ENCODE measurements at places on chromosomes 6 and 20.

- no peak for DNase-seq
Measured at GRCh38 chr6:150238846-150239407, 96.1 kb downstream of the PPP1R14C start.

- no peak for DNase-seq
Measured at GRCh38 chr20:1946442-1946761, 47.5 kb downstream of the PDYN start.

- DNase-seq: peak; percentile 8
Measured at GRCh38 chr20:25223179-25223661, 24.7 kb upstream of the PYGB start.

GRCh38 chr20:38170826-38171674 lies 6.0 kb upstream of the TGM2 start:
- no peak for DNase-seq

- DNase-seq: no peak
Measured at GRCh38 chr20:33578510-33578909, 83.6 kb upstream of the C20orf144 start.

GRCh38 chr6:35610830-35611229 lies 77.9 kb downstream of the FKBP5 start:
- no peak for DNase-seq

GRCh38 chr20:55881204-55881603 lies 124.1 kb downstream of the CBLN4 start:
- no peak for DNase-seq

GRCh38 chr20:25750765-25751696 lies 54.4 kb upstream of the ZNF337 start:
- peak; percentile 67 for DNase-seq

- DNase-seq: no peak
Measured at GRCh38 chr6:161211380-161212035, 62.4 kb downstream of the AGPAT4 start.

DNA sequence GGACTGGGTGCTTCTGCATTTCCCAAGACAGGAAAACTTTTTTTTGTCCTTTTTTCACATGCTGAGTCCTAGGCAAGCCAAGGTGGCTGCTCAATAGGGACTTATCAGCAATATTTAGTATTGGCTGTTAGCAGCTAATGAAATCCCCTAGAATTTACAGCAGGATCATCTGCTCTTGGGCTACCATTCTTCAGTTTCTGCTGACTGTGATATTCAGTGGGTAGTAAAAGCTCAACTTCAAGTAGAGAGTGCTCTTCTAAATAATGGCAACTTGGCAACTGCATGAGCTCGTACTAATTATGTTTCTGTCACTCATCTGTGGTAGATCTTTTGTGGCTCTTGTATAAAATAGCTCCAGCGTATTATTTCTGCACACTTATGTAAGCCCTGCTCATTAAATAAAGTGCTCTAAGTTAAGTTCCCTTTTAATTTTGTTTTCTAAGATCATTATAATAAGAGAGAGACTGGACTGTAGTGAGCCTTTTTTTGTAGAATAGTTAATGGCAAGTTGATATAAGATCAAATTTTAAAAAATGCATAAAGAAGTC lies 110.3 kb downstream of the SLC35F1 start:
- no peak for DNase-seq

GRCh38 chr6:79005497-79005896 lies 72.6 kb downstream of the PHIP start:
- DNase-seq: no peak

- peak; percentile 53 for DNase-seq
Measured at GRCh38 chr6:169723200-169723909, 945 bp downstream of the PHF10 start.

- DNase-seq: no peak
Measured at GRCh38 chr20:53608456-53609452, 15.1 kb upstream of the ZNF217 start.

DNA sequence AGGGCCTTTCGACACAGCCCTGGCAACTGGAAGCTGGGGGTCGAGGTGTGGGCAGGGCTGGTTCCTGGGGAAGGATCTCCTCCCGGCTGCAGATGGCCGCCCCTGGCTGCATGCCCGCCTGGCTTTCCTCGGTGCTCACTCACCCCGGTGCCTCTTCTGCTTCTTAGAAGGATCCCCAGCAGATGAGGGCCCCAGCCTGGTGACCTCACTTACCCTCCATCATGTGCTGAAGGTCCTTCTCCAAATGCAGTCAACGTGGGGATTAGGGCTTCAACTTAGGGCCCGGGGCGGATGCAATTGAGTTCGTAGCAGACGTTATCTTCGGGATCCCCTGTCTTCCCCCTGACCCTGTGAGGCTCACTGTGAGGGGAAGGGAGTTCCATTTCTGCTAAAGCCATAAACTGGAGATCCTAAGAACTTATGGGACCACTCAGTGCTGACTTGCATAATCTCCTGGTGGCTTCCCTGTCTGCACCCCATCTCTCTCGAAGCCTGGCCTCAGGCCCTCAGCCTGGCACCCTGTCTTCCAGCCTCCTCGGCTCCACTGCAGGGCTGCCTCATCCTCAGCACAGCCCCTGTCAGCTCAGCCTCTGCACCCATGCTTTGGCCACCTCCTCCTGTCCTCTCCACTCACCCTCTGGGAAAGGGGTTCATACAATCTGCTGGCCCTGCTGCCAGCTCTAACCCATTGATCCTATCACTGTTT lies 92.6 kb downstream of the THBS2 start:
- no peak for DNase-seq

DNA sequence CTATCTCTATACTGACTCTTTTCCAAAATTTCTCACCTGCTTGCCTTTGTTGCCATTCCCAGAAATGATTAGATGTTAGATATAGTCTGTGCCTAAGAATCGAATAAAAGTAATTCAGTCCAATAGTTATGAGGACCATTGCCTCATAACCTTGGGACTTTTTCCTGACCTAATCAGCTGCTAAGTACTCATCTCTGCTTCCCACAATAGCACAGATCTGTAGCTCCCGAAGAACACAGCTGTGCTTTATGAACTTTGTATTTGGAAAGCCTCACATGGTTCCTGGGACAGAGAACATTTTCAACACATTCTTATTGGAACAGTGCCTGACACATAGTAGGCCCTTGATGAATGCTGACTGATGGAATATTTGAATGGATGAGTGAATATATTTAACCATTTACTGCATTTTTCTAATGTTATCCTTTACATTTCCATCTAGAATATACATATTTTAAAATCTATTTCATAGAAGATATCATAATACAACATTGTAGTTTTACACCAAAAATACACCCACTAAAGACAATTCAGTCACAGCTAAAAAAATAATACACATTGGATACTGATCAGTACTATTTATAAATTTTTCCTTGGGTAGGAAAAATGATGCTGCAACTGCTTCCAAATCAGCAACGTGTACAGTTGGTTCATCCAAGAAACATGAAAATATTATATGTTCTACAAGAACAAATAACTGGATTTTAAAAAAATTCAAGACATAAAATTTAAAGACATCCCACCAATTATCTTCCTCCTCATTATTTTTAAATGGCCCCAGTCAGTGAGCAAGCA lies 53.9 kb downstream of the HS3ST5 start:
- DNase-seq: no peak

- no peak for DNase-seq
Measured at GRCh38 chr6:36598326-36598725, 4.2 kb downstream of the SRSF3 start.

DNA sequence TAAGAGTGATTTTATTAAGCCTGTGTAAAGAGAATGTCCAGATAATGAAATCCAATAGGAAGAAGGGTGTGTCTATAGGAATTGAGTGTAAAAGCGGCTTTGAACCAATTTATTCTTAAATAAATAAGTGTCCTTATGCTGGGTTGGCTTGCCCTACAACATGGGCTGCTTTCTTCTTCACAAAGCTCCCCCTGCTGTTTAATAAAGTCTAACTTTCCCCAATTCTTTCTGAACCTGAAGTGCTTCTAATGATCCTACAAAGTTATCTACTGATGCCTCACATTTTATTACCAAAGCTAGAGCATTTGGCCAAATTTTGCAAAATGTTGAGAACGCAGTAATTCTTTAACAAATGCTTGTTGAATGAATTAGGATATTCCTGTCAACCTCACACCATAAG lies 36.3 kb upstream of the SIRT5 start:
- DNase-seq: no peak

GRCh38 chr20:20174089-20174835 lies 121.9 kb downstream of the CFAP61 start:
- DNase-seq: no peak

- no peak for DNase-seq
Measured at GRCh38 chr6:11778648-11779328, at the start of gene ADTRP. ADTRP (minus strand) TSS chr6:11778803; CDS start chr6:11778759, 44 bp downstream.

DNA sequence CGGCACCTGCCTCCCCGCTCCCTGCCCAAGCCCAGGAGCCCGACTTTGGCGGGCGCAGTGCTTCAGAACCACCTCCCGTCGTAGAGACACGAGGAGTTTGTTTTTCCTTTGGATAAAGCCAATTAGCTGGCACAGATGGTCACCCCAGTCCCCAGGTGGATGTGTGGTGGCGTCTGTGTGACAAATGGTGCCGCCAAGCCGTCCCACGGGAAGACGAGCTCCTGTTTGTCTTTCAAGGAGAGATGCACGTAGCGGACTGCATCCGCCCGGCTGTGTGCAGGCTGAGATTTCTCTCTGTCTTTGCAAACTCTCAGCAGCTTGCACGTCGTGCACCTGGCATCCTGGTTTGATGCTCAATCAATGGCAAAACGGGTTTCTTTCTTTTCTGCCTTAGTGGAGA lies 16.1 kb upstream of the MRGBP start:
- DNase-seq: no peak

- peak; percentile 44 for DNase-seq
Measured at GRCh38 chr6:85643537-85644278, 1.0 kb upstream of the SYNCRIP start.

- DNase-seq: no peak
Measured at GRCh38 chr20:53568351-53568750, 25.3 kb downstream of the ZNF217 start.

- DNase-seq: no peak
Measured at GRCh38 chr6:38068854-38069590, 249.5 kb downstream of the ZFAND3 start.

DNA sequence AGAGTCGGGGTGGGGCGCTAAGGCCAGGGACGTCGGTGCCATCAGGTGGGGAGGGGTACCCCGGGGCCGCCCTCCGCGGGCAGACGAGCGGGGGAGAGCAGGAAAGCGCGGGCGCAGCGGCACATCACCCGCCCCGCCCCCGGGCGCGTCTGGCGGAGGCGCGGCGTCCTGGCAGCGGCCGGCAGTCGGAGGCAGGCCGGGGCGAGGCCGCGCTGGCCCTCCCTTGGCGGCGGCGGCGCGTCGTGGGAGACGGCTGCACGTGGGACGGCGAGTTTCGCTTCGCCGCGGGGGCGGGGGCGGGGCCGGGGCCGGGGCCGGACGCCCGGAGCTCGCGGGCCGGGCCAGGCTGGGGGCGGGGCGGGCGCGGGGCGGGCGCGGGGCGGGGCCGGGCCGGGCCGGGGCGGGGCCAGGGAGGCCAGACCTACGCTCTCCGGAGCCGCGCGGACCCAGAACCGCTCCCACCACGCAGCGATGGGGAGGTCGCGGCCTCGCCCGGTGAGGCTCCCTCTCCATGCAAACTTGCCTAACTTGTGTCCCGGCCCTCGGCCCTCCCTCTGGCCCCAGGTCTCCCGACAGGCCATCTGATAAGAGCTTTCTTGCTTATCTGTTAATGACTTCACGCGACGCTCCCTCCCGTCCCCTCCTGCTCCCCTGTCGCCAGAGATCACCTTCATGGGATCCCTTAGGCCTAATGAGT lies 12.5 kb downstream of the ITPR3 start:
- DNase-seq: peak; percentile 65

DNA sequence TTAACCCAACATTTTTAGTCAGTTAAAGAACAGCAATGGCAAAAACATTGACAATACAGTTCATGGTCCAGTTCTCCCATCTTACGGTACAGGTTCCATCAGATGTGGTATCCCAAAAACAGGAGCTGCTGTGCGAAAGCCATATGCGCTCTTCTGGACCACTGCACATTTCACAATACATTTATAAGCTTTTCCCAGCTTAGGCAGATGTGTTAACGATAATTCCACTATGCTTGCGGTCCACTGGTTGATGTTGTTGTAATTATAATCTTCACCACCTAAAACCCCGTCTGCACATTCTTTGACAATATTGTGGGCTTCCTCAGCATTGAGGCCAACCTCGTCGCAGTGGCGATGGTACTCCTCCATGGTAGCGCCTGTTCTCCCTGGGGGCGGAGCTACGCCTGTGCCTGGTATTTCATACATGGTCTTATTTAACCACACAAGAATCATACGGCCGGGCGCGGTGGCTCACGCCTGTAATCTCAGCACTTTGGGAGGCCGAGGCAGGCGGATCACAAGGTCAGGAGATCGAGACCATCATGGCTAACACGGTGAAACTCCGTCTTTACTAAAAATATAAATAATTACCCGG lies 52.0 kb downstream of the BFSP1 start:
- no peak for DNase-seq

DNA sequence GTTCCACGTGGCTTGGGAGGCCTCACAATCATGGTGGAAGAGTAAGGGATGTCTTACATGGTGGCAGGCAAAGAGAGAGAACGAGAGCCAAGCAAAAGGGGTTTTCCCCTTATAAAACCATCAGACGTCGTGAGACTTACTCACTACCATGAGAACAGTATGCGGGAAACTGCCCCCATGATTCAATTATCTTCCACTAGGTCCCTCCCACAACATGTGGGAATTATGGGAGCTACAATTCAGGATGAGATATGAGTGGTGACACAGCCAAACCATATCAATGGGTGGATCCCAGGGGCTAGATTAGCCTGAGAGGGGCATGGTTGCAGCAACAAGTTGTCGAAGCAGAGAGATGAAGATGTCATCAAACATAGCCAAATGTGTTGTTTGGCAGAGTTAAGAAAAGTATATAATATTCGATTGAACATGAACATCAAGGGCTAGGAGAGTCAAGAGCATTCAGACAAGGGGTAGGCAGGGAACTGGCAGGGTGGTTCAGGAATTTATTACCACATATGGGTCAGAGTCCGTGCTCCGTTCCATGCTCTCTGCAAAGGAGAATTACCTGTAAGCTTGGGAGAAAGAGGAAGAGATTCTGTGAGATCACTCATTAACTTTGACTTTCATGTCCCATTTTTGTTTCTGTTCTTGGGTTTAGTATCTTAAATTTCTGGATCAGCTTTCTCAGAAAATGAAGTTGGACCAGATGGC lies 98.8 kb downstream of the CCDC170 start:
- no peak for DNase-seq

DNA sequence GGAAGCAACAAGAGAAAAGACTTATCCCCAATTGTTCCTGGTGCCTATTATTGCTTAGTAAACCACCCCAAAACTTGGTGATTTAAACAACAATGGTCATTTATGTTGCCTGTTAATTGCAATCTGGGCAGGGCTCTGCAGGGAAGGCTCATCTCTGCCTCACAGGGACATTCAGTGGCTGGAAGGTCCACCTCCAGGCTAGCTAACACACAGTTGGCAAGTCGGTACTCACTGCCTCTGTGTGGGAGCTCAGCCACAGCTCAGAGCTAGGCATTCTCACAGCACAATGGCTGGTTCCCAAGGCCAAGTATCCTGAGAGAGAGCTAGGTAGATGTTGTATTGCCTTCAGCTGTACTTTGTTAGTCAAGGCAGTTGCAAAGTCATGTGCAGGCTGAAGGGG lies 18.5 kb upstream of the GMDS start:
- DNase-seq: no peak

GRCh38 chr6:9250852-9251251 lies 815.5 kb upstream of the SLC35B3 start:
- no peak for DNase-seq

Data from CD4-positive, alpha-beta T cell treated with Interleukin-6 at 100 ng/mL for 8 hours (primary cell).